ENCODE measurements at places on chromosomes 4 and X.
A peak's percentile ranks its signal among the peaks of the same experiment; 100 is the strongest.

GRCh38 chr4:179634862-179635261 is 2192.6 kb upstream of the AGA start:
- no peak for DNase-seq

DNA sequence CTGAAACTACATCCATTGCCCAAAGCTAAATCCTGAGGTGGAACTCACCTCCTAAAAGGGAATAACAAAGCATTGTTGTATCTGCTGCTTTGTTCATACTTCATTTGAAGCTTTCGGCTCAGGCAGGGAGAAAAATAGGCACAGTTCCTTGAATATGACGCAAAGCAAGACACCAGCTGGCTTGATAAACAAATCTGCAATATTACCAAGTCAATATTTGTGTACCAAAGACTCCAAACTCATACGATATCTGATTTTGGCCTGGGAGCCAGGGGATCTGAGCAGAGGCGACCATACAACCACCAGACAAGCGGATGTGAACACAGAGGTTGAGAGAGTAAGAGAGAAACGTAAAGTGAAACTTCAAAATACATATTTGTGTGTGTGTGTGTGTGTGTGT is 34.8 kb upstream of the RAP1GDS1 start:
- no peak for DNase-seq

DNA sequence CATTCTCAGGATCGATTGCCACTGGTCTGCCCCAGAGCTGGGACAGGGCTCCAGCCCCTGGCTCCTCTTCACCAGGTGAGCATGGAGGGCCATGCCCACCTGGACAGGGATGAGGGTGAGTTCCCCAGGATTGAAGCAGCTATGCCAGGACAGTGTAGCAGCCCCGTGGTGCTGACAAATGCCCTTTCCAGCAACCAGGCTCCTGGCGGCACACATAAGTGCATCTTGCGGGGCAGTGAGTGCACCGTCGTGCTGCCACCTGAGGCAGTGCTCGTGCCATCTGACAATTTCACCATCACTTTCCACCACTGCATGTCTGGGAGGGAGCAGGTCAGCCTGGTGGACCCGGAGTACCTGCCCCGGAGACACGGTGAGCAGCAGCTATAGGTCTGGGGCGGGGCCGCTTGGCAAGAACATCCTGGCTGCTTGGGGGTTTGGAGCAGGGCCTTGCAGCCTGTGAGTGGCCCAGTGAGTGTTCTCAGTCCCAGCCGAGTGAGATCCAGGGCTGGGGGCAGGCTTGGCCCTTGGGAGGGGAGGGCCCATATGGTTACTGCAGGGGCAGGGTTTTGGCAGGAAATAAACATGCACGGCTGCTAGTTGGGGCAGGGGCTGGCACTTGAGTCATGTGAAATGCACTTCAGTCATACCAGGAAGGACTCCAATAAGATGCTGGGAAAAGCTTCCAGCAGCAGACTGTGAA is 6.1 kb downstream of the IL9R start:
- DNase-seq: no peak

DNA sequence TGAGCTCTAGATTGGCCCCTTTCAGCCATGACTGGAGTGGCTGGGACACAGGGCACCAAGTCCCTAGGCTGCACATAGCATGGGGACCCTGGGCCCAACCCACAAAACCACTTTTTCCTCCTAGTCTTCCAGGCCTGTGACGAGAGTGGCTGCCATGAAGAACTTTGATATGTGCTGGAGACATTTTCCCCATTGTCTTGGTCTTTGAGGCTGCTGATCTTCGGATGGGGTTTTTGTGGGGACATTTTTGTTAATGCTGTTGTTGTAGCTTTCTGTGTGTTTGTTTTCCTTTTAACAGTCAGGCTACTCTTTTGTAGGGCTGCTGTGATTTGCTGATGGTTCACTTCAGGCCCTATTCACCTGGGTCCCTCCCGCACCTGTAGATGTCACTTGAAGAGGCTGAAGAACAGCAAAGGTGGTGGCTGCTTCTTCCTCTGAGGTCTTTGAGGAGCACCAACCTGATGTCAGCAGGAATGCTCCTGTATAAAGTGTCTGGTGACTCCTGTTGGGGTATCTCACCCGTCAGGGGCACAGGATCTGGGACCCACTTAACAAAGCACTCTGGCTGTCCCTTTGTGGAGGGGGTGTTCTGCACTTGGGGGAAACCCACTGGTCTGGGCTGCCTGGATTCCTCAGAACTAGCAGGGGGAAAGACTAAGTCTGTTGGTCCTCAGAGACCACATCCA is 49.6 kb upstream of the GRID2 start:
- no peak for DNase-seq

GRCh38 chrX:138191998-138192397 is 519.5 kb downstream of the FGF13 start:
- no peak for DNase-seq

GRCh38 chrX:12118134-12118533 is 20.1 kb upstream of the FRMPD4 start:
- DNase-seq: no peak

DNA sequence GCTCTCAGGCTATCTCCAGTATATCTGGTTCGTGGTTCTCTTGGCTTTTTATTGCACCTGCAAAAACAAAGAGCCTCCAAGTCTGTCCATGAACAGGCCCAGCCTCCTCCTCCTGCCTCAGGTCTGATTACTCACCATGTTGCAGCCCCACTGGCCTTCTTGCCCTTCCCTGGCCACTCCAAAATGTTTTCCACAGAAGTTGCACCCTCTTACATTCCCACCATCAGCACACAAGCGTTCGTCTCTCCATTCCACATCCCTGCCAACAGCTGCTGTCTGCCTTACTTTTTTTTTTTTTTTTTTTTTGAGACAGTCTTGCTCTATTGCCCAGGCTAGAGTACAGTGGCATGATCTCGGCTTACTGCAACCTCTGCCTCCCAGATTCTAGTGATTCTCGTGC is 86.7 kb downstream of the RFC1 start:
- DNase-seq: no peak

GRCh38 chr4:86235549-86235948 is 124.3 kb downstream of the MAPK10 start:
- DNase-seq: no peak

- no peak for DNase-seq
Measured at GRCh38 chrX:153993079-153993478, 20.5 kb downstream of the TMEM187 start.

DNA sequence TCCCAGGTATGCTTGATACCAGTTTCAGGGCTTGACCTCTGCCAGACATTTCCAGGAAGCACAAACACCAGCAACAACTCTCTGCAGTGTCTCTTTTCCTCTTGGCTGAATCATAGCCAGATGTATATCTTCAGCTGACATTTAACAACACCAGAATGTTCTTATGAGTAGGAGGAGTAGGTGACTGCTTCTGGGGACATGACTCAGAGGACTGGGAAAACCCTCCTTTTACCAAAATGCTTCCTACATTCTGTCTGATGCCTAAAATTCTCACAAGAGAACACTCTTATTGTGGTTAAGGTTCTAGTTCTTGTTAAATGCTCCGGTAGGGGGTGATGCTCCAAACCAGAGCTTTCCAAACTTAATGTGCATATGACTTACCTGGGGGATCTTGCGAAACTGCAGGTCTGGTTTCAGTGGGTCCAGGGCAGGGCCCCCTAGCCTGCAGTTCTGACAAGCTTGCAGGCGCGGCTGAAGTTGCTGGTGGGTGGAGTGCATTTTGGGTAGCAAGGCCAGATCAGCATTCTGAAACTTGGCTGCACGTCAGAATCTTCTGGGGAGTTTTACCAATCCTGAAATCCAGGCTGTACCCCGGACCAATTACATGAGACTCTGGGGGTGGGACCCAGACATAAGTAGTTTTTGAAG is 329.3 kb upstream of the RPS6KA3 start:
- DNase-seq: no peak

- DNase-seq: no peak
Measured at GRCh38 chr4:103692615-103693014, 27.2 kb downstream of the TACR3 start.

DNA sequence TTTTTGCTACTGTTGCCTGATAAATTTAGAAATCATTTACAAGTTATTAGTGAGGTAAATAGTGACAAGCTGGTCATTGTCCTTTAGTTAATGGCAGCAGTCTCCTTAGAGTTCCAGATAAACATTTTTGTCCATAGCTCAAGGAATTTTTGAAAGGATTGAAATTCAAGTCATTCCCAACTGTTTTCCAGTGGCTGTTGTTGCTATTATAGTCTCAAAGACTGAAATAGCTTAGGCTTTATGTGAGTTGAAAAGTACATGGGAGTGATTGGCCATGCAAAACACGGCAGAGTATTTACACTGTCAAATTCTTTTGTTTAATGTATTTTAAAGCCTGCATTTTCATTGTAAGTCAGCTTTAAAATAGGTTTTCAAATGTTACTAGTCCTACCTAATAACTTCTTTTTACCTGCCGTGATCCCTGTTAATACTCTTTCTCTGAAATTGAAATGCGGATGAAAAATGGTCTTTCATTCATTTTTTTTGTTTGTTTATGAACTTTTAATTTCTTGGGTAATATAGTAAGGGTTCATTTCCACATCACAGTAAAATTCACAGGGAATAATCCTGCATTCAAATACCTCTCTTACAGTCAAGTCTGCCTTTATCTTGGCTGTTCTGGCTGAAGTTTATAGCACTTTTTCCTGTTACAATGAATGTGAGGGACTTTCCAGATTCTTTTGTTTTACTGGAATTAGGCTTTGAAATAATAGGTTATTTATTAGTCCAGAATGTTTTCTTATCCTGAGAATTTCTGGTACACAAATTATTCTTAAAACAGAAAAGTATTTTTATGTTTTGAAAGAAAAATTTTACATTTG is 85.1 kb downstream of the PDLIM5 start:
- no peak for DNase-seq

- no peak for DNase-seq
Measured at GRCh38 chr4:41241919-41242318, 14.8 kb upstream of the UCHL1 start.

GRCh38 chr4:36692586-36692985 is 411.2 kb downstream of the DTHD1 start:
- no peak for DNase-seq

GRCh38 chr4:98262431-98262830 is 1.2 kb downstream of the RAP1GDS1 start:
- DNase-seq: no peak

DNA sequence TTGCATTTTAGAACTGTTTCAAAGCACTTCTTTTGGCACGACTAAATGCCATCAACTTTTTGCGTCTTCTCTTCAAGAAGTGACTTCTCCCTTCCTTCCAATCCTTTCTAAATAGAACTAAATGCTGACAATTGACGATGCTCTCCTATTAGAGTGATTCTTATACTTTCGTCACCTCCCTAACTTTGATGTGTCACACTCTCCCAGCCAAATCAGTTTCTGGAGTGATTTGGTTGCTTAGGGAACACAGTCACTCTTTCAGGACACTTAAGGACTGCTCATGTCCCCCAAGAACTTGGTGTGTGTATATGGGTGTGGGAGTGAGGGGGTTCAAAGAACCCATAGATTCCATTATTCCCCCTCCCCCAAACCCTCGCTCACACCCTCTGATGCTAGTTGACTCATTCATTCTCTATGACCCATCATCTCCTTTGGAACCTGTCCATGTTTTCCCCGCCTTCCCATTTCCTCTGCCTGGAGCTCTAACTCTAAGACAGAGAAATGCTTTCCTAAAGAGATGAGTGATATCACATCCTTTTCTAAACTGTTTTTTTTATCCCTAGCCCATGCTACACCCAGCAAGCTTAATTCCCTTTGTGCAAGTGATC is 26.8 kb upstream of the AREG start:
- no peak for DNase-seq

- no peak for DNase-seq
Measured at GRCh38 chr4:80171251-80171650, 26.1 kb upstream of the PRDM8 start.

- no peak for DNase-seq
Measured at GRCh38 chrX:139559383-139560042, 29.0 kb downstream of the F9 start.

- no peak for DNase-seq
Measured at GRCh38 chrX:23840674-23841073, 57.7 kb downstream of the SAT1 start.

DNA sequence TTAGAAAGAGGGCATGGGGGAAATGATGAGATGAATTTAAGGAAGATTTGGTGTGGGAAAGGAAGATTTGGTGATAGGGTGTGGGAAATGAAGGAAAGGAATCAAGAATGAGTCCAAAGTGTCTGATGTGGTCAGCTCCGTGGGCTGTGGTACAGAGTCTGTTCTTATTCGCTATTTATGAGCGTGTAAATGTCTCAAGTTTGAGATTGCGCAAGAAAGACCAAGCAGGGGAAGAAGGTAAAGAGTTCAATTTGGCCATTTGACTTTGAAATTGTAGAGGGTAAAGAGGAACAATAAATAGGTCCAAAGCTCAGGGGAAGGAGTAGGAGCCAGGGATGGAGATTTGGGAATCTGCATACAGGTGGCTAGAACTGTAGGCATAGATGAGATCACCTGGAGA is 11.3 kb upstream of the SMS start:
- DNase-seq: no peak

GRCh38 chrX:154369449-154370299 is 4.8 kb downstream of the FLNA start:
- DNase-seq: peak; percentile 18

DNA sequence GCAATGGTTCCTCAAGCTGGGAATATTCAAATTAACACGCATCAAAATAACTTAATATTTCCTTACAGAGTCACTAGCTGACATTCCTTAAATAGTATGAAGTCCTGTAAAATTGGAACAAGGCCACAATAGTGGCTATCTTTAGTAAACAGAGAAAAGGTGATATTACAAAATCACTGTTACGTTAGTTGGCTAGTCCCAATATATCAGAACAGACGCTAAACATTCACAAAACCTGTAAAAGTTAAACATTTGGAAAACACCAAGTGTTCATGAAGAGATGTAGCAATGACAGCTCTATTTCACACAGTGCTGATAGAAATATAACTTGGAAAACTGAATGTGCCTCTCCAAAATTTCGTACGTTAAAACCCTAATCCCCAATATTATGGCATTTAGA is 61.0 kb upstream of the FAM47C start:
- no peak for DNase-seq

DNA sequence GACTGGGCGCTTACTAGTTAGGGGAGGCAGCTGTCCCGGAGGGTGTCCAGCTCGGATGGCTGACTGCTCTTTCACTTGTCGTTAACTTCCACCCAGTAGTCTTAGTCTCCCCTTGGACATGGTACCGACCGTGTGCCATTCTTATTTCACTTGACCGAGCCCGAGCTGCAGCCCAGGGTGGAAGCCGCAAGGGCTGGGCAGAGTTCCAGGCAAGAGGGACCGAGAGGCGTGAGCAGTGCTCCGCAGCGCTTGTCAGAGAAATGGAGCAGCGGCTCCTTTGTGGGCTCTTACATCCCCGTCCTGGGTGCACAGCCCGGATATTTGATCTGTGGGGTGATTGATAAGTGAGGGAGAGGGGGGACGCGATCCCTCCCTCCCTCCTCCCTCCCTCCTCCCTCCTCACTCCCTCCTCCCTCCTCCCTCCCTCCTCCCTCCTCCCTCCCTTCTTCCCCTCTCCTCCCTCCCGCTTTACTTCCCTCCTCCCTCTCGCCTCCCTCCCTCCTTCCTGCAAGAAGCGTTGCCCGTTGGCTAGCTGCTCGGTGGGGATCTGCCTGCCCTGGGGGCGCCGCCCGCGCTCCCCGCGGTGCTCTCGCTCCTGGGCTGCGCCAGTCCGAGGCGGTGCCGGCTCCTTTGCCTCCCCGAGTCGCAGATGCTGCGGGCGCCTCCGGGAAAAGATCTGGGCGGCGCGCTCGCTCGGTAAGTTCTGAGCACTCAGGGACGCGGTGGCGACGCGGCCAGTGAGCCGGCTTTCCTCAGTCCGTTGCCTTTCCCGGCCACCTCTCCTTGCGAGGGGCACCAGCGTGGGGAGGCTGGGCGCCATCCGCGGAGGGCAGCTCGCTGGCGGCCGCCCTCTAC is at the start of gene SLITRK2:
TSS of gene SLITRK2 (plus strand) at position 499 of the 855 bp plus-strand sequence. CDS start 4,597 bp downstream, outside the sequence.
- DNase-seq: no peak

All from NCI-H1436 treated with DMSO at 0.1 percent for 48 hours (cell line).